ENCODE measurements at places on chromosomes 13 and 19.

- DNase-seq: no peak
Measured at GRCh38 chr13:30116379-30116778, 191.0 kb downstream of the KATNAL1 start.

GRCh38 chr19:51317968-51318367 is 6.5 kb downstream of the IGLON5 start:
- DNase-seq: no peak

DNA sequence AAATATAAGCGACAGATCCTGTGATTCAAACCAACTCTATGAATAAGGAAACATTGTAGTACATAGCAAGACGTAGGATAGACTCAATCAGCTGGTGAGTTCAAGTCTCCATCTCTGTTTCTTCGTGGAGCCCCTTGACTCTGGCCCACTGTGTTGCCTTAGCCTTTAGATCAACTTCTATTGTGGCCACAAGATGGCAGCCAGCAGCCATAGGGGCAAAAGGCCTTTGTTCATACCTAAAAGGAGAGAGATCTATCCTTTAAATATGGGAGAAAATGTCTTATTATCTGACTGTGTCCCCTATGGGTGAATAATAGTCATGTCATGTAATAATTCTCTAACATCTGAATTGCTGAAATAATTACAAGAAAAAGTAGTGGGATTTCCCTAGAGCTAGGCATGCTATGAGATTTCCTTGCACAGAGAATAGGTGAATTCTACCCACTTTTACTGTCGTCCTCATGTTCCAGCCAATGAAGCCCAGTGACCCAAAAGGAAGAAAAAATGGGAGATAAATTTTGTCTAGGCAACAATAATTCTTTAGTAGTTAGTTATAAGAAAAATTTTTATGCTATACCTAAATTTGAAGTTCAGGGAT is 129.4 kb downstream of the PCDH20 start:
- no peak for DNase-seq

- peak; percentile 76 for DNase-seq
Measured at GRCh38 chr13:28031220-28031895, 42.9 kb upstream of the URAD start.

- DNase-seq: no peak
Measured at GRCh38 chr19:40639638-40639982, 38.4 kb downstream of the LTBP4 start.

- no peak for DNase-seq
Measured at GRCh38 chr19:12411893-12412292, 10.8 kb upstream of the ZNF799 start.

GRCh38 chr19:44142059-44142433 is 692 bp downstream of the ZNF234 start:
- DNase-seq: no peak

DNA sequence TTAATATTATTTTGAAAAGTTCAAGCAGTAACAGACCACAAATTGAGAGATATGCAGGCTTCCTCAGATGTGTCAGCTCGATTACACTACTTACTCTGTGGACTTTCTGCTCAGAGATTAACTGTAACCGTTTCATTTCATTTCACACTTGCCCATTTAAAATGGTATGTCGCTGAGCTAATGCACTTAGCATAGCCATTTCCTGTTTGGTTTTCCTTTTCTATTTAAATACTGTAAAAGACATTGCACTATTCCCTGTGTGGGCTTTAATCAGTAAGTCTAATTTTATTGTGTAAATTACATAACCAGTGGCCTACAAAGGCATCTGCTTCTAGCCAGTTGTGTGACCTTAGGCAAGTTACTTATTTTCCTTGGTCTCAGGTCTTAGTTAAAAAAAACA is 237.6 kb downstream of the LACC1 start:
- DNase-seq: no peak

DNA sequence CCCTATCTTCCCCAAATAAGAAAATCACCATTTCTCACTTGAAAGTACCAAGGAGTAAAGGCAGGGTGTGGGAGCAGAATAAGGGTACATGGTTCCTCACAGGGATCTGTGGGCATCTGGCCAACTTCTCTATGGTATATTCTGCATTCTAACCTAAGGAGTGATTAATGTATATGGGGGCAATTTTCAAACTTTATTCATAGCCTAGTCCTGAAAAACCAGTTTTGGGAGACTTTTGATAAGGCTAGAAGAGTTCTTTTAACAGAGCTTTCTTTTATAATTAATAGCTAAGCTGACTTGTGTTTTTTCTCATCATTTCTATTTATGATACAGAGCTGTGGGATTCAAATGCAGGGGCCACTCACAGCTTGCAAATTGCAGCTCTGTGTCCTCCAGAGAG is 852 bp downstream of the SCEL start:
- DNase-seq: no peak

DNA sequence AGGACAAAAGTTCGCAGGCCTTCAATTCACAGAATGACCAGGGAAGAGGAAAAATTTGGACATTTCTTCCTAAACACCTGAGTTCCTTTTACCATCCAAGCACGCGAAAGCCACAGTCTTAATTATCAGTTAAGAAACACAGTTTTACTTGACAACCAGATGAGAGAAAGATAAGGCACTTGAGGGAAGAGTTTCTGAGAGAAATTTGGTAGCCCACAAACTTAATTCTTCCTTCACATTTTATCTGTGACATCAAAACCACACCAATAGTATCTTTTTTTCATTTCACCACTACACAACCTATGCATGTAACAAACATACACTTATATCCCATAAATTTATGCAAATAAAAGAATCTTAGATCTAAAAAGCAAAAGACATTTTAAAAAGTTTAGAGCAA is 326.6 kb downstream of the MZT1 start:
- DNase-seq: no peak

DNA sequence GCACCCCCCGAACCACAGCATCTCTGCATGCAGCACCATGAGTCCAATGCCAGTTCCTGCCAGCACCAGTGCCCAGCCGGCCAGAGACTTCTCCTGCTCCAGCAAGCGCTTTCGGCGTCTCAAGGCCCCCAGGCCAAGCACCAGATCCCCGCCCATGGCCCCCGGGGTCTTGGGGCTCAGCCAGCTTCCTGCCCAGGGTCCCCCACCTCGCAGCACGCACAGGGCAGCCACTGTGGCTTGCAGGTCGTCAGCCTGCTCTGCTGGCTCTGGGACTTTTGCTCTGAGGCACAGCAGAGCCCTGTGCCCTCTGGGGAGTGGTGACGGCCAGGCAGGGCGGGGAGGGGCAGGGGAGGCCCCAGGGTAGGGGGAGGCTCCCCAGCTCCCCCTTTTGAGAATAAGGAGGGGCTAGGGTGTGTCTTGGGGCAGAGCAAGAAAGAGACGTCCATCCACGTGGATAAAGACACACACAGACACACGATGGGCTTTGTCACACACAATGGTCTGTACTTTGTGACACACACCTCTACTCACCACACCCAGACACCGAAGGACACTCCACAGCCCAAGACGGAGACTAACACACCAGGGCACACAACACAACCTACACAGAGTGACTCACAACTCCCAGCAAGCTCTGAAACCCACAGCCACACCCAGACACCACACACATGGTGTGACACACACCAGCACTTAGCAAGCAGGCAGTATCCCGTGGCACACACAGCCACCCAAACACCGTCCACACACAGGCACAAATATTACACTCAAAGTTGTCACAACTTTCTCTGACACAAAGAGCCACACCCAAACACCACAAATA is at the start of gene KCNN4:
TSS of gene KCNN4 (minus strand) at position 268 of the 820 bp plus-strand sequence. CDS start at position 156, 112 bp downstream.
- DNase-seq: peak; percentile 77

- DNase-seq: no peak
Measured at GRCh38 chr13:79943346-79944023, 397.4 kb downstream of the SPRY2 start.

GRCh38 chr13:23715092-23715761 is 145.0 kb downstream of the TNFRSF19 start:
- DNase-seq: no peak

GRCh38 chr19:19461306-19461670 is 54.1 kb downstream of the TSSK6 start:
- no peak for DNase-seq

- no peak for DNase-seq
Measured at GRCh38 chr13:31092646-31093045, 69.1 kb downstream of the HSPH1 start.

- DNase-seq: no peak
Measured at GRCh38 chr19:4052993-4053422, 13.7 kb downstream of the ZBTB7A start.

DNA sequence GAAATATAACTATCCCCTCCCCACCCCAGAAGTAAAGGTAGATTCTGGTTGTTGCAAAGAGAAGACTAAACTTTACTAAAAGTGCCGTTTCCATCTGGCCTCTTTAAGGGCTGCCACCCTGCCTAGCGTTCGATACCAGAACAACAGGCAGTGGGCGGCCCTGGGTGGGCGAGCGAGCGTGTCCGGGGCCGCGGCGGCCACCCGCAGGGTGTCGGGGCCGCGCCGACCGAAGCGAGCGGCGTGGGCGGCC is 2.6 kb downstream of the FGF9 start:
- DNase-seq: no peak

DNA sequence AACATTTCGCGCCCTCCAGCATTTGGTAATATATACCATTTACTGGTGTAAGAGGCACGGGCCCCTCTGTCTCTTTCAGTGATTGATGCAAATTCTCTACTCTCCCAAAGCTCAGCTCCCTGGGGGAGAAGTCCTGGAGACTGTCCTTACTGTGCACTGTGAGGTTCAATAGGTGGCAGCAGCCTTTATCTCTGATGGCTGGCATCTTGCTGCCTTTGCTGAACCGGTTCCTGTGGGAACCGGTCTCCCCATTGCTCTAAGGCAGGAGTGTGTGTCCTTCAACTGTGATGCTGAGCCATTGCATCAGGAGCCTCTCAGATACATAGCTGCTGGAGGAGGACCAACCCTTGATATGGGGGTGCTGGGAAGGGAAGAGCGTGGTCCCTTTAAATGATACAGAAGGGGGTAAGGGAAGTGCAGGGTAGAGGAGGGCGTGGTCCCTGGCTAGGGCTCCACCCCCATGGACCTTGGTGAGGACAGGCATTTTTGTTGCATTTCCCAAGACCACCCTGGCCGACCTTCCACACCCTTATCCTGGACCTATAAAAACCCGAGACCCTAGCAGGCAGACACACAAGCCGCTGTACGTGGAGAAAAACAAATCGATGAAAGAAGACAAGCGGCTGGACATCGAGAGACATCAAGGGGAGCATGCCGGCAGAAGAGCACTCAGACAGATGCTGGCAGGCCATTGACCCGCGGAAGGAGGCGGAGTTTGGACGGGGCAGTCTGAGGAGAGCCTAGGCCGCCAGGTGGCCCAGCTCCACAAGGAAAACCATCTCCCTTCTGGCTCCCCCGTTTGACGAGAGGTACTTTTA is 41.1 kb upstream of the GTF3A start:
- DNase-seq: no peak

GRCh38 chr13:83184150-83184475 is 698.2 kb downstream of the SLITRK1 start:
- no peak for DNase-seq

DNA sequence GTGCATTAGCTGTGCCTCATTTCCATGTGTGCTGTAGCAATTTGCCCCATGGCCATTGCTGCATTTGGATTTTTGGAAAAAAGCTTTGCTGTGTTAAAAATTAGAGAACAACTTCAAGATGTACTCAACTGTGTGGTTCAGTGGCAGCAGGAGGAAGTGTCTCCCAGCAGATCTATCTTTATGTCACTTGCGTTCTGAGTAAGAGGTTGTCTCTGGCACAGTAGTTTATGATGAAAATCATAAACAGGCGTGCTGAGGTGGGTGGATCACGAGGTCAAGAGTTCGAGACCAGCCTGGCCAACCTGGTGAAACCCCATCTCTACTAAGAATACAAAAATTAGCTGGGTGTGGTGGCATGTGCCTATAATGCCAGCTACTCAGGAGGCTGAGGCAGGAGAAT is 29.0 kb upstream of the RNF17 start:
- no peak for DNase-seq

DNA sequence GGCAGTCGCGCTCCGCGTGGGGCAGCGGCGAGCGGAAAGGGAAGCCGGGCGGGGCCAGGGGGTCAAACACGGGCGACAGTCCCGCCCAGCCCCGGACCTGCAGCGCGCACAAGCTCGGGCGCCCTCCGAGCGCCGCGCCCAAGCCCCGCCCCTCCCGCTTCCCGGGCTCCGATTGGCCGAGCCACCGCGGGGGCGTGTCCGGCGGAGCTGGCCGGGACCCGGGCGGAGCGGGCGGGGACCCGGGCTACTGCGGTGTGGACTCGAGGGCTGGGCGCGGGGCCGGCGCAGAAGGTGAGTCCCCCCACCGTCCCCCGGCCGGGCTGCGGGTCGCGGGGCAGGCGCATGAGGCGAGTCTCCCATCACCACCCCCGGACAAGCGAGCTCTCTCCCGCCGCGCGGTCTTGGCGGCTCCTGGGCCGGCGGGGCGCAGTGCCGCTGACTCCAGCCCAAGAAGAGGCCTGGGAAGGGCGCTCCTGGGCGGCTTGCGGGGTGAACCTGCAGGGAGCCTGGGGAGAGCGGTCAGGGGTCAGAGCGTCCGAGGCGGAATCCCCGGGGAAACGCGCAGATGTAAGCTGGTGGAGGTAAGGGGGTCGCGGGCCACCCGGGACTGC is at the start of gene PLEKHF1:
TSS of gene PLEKHF1 (plus strand) at position 247 of the 611 bp plus-strand sequence. CDS start 8,379 bp downstream, outside the sequence.
- peak; percentile 81 for DNase-seq

- DNase-seq: no peak
Measured at GRCh38 chr19:4552525-4552819, 7.0 kb downstream of the SEMA6B start.

DNA sequence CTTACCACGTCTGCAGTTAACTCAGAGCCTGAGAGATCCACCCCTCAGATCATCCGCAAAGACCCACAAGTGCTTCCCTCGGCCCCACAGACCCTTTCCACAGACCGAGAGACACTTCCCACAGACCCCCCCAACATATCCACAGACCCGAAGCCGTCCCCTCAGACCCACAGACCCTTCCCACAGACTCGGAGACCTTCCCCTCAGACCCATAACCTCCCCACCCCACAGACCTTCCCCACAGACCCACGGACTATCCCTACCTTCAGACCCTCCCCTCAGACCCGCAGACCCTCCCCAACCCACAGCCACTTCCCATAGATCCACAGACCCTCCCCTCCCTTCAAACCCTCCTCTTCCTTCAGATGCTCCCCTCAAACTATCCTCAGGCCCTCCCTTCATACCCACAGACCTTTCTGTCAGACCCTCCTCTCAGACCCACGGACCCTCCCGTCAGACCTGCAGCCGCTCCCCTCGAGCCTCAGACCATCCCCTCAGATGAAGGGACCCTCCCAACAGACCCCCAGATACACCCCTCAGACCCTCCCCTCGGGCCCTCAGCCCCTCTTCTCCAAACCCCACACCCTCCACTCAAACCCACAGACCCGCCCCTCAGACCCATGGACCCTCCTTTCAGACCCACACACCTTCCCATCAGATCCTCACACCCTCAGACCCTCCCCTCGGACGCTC is 20.1 kb upstream of the TFDP1 start:
- DNase-seq: no peak

DNA sequence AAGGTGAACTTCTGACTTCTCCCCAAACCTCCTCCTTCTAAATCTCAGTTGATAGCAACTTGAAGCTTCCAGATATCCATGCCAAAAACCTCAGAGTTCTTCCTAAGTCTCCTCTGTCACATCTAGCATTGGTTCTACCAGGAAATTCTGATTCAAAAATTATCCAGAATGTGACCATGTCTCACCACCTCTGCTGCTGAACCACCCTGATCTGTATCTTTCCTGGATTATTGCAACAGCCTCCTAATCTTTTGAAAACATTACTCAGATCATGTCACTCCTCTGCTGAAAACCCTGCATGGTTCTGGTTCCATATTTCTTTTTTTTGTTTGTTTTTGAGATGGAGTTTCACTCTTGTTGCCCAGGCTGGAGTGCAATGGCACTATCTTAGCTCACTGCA is 78.7 kb upstream of the TNFSF11 start:
- no peak for DNase-seq

Data from stimulated activated naive B cell treated with anti-CD40 and anti-IgM and Interleukin-4, amounts not matched to agents 10 μg/mL and 1 μg/mL and 100 μg/mL, for 72 hours (primary cell).